ENCODE measurements at places on chromosomes 1 and 21.
A peak's percentile ranks its signal among the peaks of the same experiment; 100 is the strongest.

DNA sequence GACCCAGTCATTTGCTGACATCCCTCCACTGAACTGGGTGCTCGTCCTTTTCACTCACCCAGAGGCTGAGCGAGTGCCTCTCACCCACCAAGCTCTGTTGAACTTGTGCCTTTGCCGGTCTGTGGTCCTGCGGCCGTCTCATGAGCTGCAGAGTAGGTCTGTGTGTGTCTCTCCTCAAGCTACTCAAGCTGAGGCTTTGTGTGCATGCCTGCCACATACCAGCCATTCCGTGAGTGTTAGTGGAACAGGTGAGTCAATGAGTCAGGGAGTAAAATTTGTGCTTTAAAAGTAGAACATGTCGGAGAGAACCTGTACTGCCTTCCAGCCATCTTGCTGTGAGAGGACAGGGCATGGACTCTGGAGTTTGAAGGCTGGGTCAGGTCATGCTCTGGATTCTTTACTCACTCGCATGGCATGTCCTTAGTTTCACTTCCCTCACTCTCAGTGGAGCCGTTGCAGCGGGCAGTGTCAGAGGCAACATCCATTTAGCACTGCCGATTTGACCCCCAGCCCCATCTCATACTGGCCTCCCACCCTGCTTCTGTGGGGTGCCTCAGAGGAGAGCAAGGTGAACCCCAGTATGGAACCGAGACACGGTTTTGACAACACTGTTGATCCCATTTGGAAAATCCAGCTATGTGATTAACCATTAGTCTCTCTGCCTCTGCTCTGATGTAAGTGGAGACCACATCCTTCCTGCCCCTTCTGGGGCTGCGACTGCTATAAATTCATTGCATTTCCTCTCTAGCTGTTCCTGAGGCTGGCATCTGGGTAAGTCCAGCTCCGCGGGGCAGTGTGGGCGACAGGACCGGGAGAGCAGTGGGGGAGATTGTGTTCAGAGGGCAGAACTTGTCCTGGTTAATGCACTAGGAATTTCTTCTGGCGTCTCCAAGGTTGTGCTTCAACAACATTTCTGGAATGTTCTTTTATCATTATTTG, at the start of gene NLRP3:
NLRP3 (plus strand) TSS at position 751 of the 939 bp plus-strand sequence. CDS start 2,628 bp downstream, outside the sequence.
- peak; percentile 74 for DNase-seq

DNA sequence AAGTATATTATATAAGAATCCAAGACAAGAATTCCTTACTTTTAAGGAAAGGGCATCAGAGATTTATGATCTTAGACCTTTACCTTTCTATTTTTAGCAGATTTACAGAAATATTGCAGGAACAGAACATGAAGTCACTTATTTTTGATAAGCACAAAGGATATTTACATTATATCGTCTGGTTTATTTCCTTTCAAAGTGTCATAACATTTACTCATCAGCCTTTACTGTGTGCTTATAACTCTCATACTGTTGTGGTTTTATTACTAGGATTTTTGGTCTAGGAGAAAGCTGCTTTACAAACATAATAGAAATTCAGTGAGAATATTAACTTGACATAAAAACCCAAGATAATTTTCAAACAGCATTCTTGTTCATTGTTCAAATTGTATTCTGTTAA, 47.6 kb downstream of the APP start:
- DNase-seq: no peak

DNA sequence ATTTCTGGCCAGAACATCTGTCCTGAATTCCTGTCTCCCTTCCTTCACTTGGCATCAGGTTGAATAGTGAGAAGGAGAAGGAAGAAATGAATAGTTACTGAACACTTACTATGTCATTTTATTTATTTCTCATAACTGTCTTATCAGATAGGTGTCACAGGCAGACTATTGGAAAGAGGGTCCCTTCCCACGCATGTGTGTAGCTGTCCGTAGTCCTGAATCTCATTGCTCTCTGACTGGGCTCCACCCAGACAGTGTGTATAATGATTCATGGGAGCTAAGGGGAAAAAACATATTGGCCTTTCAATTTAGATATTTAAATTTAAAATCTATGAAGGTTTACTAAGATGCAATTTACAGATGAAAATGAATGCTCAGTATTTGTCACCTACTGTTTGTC, 86.1 kb downstream of the OMA1 start:
- DNase-seq: no peak

- DNase-seq: no peak
Observed at GRCh38 chr1:198778049-198778448, 139.2 kb downstream of the PTPRC start.

- no peak for DNase-seq
Observed at GRCh38 chr1:180173451-180173850, 18.8 kb downstream of the QSOX1 start.

DNA sequence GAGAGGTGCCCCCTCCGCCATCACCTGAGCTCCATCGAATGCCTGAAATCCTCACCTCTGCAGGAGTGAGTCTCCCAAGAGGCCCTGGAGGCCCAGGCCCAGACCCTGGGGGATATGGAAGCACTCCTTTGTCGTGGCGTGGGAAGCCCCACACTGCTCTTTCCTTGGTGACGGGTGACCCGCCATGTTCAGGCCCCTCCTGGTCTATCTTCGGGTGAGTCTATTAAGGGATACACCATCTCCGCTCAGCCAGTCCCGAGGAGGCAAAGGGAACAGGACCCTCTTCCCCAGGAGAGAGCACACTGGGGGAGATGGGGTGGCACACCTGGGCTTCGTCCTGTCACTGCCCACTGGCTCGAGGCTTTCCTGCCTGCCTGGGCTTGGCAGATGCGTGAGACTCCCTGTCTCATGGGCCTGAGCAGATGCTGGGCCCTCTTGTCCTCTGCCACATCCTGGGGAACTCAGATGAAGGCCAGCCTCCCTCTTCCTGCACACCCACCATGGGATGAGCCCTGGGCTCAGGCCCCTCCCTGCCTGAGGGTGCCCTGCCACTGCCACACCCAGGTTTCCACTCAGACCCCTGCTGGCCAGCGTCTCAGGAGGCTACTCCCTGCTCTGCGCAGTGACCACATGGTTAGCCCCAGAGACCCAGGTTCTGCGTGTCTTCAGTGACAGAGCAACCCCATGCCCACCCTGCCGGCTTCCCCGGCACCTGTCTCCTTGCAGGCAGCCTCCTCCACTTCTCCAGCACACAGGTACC, 3.8 kb upstream of the NPHP4 start:
- no peak for DNase-seq

GRCh38 chr1:95236784-95237575, 3.0 kb downstream of the RWDD3 start:
- DNase-seq: no peak

DNA sequence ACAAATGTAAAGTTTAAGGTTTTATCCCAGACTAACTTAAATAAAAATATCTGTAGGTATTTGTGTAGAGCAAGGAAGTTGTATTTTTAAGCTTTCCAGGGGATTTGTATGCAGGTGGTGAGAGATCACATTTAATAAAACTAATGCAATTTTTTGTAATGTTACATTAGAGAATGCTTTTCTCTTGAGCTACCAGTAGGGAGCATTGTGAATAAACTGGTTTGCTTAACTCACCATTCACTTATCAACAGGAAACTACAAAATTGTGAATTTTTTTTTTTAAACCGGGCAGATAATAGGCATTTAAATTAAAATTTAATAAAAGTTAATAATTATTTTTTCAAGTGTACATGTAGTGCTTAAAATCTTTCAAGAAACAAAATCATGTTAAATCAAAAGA, 78.6 kb downstream of the IVNS1ABP start:
- no peak for DNase-seq

- no peak for DNase-seq
Observed at GRCh38 chr1:5597171-5597850, 394.9 kb downstream of the NPHP4 start.

DNA sequence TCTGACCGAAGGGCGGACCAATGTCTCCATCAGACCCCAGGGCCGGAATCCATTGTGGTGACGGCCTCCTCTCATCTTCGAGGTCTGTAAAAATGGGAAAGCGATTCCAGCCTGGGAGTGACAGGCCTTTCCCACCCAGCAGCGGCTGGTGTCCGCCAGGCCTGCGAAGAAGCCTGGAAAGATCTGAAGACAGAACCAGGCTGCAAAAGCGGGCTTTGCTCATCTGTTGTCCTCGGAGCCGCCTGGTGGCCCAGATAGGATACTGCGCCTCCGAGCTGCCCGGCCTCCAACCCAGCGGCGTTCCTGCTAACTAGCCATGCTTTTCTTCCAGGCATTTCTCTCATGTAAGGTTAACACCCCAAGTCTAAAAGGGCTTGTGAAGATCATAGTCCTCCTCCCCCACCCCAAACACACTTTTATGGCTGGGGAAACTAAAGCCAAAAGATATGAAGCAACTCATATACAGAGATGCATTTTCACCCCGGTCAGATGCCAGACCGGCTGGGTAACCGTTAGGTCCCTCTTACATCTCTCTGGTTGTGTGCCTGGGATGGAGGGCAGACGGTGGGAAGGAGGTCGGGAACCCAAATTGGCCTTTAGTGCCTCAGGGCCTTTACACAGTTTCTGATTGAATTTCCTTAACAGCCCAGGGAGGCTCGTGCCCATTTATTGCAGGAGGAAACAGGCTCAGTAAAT, 1.9 kb upstream of the DHRS3 start:
- no peak for DNase-seq

GRCh38 chr1:33295450-33296081, 25.3 kb downstream of the A3GALT2 start:
- no peak for DNase-seq

GRCh38 chr21:15063081-15063813, 1.6 kb downstream of the NRIP1 start:
- no peak for DNase-seq

DNA sequence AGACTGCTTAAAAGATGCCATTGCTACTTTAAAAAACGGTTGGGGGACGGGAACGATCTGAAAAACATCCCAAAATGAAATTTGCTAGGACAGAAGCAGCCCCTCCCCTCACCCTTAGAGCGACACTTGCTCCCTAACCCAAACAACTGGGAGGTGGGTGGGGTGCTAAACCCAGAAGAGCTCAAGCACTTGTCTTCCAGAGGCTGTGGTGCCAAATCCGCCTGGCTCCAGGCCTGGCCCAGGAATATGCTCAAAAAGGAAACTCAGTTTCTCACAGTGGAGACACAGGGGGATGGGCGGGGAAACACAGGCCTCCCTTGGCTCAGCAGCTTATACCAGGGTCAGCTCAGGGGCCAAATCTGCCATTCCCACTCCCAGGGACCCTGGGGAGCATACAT, 644 bp upstream of the PBXIP1 start:
- no peak for DNase-seq

GRCh38 chr21:15820852-15821379, 91.1 kb downstream of the USP25 start:
- DNase-seq: no peak

- no peak for DNase-seq
Observed at GRCh38 chr1:218787826-218788225, 385.9 kb upstream of the LYPLAL1 start.

DNA sequence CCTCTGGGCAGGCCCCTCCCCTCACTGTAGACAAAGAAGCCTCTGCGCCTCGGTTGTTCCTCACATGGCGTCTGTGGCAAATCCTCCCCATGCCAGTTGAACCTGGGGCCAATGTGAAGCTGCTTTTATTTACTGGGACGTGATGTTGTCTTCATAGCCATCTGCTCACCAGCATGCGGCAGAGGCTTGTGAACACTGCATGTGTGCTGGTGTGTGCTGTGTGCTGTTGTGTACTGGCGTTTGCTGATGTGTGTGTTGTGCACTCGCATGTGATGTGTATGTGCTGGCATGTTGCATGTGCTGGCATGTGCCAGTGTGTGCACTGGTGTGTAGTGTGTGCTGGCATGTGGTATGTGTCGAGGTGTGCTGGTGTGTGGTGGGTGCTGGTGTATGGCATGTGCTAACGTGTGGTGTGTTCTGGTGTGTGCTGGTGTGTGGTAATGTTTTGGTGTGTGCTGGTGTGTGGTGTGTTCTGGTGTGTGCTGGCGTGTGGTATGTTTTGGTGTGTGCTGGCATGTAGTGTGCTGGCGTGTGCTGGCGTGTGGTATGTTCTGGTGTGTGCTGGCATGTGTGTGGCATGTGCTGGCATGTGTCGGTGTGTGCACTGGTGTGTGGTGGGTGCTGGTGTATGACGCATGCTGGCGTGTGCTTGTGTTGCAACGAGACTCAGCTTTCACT, 37.2 kb upstream of the TRAPPC10 start:
- DNase-seq: no peak

- DNase-seq: no peak
Observed at GRCh38 chr21:38777531-38777930, 28.2 kb upstream of the ETS2 start.

- DNase-seq: no peak
Observed at GRCh38 chr1:173212952-173213491, 5.9 kb upstream of the TNFSF4 start.

GRCh38 chr1:91769742-91770141, 116.2 kb downstream of the TGFBR3 start:
- no peak for DNase-seq

GRCh38 chr1:113434874-113435175, 44.5 kb downstream of the MAGI3 start:
- no peak for DNase-seq

DNA sequence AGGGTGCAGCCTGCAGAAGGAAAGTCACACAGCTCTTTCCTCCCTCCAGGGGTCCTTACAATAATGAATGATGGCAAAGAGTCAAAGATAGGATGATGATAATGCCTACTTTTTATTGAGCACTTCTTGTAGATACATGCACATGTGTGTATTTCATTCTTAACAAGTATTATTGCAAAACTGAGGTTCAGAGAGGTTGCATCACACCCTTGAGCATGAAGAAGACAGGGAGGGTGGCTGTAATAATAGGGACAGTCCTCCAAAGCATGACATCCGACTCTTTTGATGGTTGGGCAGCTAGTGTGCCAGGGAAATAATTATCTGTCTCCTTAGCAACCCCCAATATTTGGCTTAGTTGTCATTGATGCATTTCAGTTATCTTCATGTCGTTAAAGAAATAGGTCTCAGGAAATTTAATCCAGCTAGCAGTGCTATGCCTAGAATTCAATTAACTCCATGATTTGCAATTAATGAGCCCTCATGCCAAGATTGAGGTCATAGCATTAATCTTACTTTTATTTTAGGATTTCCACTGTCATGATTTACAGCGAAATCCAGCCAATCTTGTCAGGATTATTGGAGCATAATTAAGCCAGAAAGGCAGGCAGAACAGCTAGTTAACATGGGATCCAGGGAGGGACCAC, 35.0 kb downstream of the DNAJC6 start:
- DNase-seq: no peak

GRCh38 chr1:50474859-50475809, 51.9 kb upstream of the DMRTA2 start:
- DNase-seq: no peak

- DNase-seq: no peak
Observed at GRCh38 chr21:29117372-29117955, 13.0 kb upstream of the MAP3K7CL start.

DNA sequence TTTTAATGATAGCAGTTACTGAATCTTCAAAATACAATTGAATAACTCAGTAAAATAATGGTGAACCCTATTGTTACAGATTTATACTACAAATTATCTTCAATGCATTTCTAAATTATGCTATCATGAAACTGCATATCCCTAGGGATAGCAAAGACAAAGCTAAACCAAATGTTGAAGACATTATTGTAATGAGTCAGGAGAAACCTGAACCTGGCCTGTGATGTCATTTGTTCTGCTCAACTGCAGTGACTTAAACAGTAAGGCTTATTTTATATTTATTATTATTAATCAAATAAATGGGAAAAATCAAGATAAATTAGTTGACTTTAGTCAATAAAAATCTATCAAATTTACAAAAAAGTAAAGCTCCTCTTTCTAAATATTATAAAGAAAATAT, 100.3 kb downstream of the UCHL5 start:
- no peak for DNase-seq

GRCh38 chr21:14523234-14523633, 22.9 kb downstream of the SAMSN1 start:
- peak; percentile 44 for DNase-seq

- no peak for DNase-seq
Observed at GRCh38 chr1:208731981-208732821, 488.0 kb upstream of the PLXNA2 start.

Measured in SIG-M5 (cell line).